ENCODE measurements at places on chromosomes 5 and 9.

- DNase-seq = no peak
Observed at GRCh38 chr5:643351-643801, 31.2 kb downstream of the CEP72 start.

DNA sequence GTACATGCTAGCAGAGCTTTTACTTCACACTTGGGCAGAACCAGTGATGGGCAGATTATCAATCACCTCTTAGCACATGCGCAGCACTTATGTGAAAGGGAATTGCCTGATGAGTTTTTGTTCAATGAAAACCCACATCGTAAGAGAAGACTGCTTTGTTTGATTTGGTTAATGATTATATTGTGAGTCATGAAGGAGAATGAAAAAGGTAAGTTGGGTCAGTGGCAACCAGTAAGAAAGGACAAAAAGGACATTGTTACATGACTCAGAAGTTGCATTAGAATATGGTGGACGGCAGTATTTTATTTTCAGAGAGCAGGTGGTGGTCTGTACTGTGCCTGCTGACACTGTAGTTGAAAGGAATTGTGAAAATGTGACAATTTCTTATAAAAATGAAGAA is 127.4 kb downstream of the AOPEP start:
- no peak for DNase-seq

GRCh38 chr5:54739371-54739770 is 221.8 kb downstream of the SNX18 start:
- DNase-seq = no peak

DNA sequence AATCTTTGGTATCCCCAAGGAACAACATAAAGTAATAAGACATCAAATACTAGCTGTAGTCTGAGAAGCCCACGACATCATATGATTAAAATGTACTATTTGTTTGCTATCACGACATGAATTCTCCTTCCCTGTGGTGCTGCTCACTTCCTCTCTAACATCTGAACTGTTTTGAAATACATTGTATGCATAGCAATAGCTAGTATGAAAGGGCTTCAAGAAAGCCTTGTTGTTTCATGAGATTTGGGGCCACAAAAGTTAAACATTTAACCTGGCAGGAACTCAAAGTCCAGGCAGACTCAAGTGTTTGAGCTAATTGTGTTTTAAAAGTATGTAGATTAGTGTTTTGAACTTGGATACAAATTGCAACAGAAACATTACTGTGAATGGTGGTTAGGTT is 237.4 kb upstream of the PTGER4 start:
- no peak for DNase-seq

DNA sequence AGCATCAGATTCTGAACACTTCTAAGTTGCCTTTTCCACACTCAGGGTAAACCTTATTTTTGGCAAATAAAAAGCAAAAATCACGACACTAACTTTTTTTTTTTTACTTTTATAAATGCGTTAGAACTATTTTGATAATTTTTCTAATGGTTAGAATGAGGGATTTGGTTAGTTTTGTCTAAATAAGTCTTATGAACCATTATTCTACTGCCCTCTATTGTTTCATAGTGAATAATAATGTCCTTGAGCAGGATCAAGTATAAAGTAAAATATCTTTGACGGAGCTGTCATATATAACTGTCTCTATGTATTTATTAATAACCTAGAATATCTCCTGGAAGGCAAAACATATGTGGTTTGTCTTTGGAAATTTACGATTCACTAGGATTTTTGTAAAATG is 631.8 kb downstream of the GABRG2 start:
- no peak for DNase-seq

GRCh38 chr9:125435776-125436612 is 174.4 kb downstream of the GAPVD1 start:
- no peak for DNase-seq

DNA sequence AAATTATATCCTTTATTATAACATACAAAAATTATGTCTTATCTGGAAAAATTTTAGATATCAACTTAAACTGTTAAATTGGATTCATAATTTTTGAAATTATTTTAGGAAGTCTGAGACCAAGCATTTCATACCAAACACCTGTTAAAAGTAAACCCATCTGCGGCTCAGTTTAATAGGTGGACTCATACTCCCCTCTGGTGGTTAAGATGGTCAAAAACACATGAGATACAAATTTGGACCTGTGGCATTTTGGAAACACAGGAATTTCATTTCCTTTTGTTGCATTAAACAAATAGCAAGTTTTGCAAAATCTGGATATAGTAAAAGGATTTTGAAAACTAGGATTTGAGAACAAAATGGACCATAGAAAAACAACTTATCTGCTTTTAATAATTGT is 53.7 kb downstream of the RGMB start:
- DNase-seq = no peak

- DNase-seq = no peak
Observed at GRCh38 chr5:30279237-30279636, 914.2 kb upstream of the CDH6 start.

All from stimulated activated CD4-positive, alpha-beta T cell treated with anti-CD3 and anti-CD28 coated beads, Interleukin-4, amount 100 ng/mL, for 24 hours (primary cell).